T-helper 17 cell (primary cell): ENCODE measurements at places on chromosomes 6 and 20.
A peak's percentile ranks its signal among the peaks of the same experiment; 100 is the strongest.

- DNase-seq = no peak
These were observed 520.4 kb downstream of the TFAP2B start for GRCh38 chr6:51339108-51339507.

- DNase-seq = no peak
These were observed 45.7 kb downstream of the HBS1L start for GRCh38 chr6:135008941-135009290.

GRCh38 chr6:134307870-134308269 lies 10.0 kb downstream of the SGK1 start:
- DNase-seq = no peak

DNA sequence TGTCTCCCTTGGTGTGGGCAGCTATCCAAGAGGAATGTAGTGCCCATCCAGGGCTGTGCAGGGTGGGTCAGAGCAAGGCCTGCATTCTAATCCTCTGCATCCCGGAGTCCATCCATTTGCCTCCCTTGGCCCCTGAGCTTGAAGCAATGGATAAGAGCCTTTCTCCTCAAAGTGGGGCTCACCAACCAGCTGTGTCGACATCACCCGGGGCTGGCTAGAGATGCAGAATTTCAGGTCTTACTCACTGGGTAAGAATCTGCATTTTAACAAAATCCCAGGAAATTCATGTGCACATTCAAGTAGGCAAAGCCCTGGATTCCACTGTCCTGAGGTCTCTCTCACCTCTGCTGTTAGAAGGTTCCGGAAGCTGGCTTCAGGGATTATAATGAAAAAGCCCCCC lies 95.3 kb downstream of the MDGA1 start:
- no peak for DNase-seq

- no peak for DNase-seq
These were observed 169.0 kb upstream of the MCHR2 start for GRCh38 chr6:100163035-100163434.

DNA sequence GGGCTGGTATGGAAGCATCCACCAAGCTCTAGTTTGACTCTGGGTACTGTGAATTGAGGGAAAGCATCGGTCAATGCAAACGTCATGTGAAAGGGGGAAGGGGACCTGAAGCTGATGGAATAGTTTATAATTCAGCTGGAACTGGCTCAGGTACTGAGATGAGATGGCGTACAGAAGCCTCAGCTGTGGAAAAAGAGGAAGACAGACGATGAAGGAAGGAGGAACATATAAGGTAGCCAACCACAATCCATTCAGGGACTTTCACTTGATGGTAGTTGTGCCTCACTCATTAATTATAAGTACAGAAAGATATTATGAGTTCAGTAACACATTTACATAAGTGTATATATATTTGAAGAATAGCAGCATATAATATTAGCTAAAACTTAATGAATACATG lies 2.7 kb downstream of the CALHM5 start:
- DNase-seq = no peak

DNA sequence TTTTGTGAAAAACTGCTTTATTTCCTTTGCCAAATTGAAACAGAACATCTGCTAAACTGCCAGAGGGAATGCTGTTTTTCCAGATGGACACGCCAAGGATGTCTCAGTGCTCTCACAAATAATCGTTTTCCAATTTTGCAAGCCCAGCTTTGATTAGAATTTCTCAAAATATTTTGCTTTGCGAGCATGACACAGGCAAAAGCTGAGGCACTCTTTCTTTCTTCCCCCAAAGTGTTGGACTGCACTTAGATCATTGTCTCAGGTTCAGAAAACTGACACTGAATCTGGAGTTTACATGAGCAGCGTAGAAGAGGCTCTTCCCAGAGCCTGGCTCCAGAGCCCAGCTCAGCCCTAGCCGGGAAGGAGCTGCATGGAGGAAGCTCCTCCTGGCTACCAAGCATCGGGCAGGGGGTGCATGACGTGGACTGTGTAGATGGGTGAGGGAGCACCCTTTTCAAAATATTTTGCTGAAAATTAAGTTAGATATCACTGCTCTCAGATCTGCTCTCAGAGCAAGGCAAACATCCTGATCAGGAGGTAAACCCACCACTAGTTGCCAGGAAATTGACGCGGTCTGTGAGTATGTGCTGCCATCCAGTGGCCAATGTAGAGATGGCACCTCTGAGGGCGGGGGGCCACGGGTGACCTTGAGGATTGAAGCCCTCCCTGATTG lies 107.5 kb downstream of the SLC22A3 start:
- peak; percentile 63 for DNase-seq

- no peak for DNase-seq
These were observed 229.6 kb downstream of the FOXC1 start for GRCh38 chr6:1839361-1839760.
